ENCODE measurements at places on chromosomes 1 and 21.
A peak's percentile ranks its signal among the peaks of the same experiment; 100 is the strongest.

GRCh38 chr1:233597489-233597901 lies 16.4 kb upstream of the KCNK1 start:
- DNase-seq: no peak

DNA sequence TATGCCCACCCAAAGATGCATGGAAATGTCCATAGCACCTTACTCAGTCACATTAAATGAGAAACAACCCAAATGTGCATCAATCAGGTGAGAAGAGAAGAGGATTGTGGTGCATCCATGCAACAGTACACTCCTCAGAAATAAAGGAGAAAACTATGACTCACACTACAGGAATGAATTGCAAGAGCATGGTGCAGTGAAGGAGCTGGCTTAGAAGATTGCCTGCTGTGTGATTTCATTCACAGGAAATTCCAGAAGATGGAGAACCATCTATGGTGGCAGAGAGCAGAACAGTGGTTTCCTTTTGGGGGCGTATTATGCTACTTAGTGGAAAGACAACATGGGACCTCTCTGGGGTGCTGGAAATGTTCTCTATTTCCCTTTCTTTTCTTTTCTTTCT lies 278.6 kb upstream of the AJAP1 start:
- no peak for DNase-seq

- DNase-seq: no peak
These were observed 180.3 kb upstream of the DMRTA2 start for GRCh38 chr1:50603274-50604271.

- DNase-seq: no peak
These were observed 64.5 kb upstream of the PRRC2C start for GRCh38 chr1:171420810-171421209.

DNA sequence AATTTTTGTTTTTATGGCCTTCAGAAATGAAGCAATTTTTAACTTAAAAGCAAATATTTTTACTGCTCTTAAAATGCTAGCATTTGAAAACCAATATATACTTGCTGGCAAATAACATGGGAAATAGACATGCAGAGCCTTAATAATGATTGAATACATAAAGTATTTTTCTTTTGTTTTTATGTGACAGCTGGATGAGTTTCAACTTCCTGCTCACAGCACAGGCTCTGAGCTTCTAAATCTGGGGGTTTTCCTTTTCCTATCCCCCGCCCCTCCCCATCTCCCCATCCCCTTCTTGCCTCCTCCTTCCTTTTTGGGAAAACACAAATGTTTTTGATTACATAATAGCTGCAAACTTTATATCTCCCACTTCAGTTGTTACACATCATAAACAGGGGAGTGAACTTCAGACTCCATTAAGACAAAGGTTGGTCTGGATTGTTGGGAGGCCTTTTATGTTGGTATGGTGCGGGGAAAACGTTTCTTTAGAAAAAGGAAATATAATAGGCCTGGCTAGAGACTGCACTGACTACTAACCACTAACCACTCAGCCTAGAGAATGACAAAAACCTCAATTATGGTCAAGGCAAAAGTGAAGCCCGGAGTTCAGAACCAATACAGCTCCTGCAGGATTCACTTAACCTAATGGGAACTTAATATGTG lies 116.1 kb upstream of the GORAB start:
- no peak for DNase-seq

DNA sequence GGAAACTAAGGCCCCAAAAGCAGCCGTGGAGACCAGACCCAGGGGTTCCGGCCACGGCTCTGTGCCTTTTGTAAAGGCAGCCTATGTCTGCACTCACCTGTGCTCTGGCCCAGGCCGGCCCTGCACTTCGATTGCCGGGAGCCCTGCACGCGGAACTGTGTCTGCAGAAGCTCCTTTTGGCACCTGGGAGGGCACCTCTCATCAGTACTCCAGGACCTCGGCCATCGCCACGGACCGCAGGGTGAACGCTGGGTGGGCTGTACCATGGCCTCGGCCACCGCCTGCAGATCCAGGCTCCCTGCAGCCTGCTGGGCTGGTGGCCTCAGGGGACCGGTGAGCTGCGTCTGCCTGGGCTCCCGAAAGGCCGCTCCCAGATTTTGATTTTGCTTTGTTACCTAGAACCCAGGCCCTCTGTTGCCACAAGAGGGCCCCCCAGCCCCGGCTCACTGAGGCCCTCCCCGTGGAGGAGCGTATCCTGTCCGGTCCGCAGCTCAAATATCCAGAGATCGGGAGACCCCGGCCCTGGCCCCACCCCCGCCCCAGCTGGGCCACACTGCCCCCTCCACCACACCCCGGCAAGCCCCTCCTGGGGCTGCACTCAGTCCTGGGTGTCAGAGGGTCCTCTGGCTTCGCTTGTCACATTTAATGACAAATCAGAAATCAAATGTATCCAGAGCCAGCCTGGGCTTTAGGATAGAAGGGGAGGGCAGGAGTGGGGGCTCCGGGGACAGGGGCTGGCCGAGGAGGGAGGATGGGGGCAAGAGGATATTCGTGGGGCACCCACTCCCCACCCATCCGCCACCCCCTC lies 60.2 kb upstream of the PDE9A start:
- peak; percentile 40 for DNase-seq

DNA sequence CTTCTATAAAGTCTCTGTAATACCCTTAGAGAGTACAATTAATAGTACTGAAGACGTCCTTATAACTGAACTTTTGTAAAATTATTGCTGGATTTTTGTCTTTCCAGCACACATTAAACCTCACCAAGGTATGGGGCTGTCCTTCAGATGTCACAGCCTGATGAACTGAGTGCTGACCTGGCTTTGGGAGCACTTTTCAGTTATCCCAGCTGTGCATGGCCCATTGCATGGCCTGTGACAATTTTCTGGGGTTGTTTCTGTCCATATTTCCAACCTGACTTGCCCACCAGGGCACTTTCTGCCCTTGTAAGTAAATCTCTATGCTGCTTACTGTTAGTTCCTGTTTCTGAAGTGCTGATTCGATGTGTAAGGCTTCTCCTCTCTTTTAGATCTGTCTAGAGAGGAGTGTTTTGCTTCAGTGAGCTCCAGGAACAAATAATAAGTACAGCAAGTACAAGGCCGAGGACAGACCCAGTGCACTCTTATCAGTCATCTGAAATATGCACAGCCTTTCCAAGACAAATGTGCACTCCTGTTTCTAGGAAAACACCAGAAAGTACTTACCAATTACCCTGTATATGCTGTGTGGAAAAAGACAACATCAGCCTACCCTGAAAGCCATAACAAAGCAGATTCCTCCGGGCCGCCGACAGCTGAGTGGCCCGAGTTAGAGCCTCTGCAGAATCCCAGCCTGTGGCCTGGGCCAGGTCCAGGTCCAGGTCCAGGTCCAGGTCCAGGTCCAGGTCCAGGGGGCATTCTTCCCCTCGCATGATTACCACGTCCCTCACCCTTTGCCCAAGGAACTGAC lies 121.7 kb downstream of the DHRS3 start:
- no peak for DNase-seq

DNA sequence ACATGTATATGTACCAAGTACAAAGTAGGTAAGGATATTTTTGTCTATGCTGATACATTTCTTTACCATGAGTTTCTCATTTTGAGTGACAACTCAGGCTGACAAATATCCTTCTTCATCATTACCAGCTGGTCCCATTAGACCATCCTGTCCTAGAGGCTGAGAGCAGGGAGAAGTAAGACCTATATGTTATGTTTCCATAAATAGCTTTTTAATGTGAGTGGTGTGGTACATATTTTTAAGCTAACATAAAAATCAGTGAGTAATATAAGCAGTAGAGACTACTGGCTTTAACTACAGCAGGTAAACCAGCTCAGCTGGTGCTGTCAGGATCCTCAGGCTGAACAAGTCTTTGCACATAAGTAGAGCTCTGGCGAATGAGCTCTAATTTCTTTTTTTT lies 62.4 kb downstream of the CLEC20A start:
- no peak for DNase-seq

DNA sequence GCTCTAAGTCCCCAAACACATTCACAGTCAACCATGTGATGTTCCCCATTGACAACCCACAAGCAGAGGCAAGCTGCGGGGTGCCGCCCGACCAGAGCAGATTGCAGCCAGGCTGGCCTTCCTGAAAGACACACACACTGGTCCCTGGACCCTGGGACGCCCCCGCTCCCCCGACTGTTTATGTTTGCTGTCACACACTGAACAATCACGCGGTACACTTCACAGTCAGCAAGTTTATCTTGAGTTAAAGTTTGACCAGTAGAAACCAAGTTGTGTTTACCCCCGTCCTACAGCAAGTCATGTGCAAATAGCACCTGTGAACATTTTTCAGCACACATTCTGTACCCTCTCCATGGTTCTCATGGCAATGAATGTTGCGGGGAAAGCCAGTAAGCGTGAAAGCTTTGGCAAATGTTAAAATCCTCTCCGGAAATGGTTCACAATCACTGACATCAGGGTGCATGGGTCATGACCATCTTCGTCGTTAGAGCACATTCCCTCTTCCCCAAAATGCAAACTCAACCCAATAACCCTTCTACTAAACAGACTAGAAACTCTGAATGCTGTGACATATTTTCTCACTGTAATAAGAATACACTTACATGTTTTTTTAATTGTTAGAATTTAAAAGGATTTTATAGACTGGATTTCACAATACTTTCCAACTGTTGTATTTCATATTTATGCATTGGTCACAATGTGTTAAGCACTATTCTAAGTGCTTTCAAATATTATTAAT lies 33.3 kb upstream of the IRF2BP2 start:
- no peak for DNase-seq

DNA sequence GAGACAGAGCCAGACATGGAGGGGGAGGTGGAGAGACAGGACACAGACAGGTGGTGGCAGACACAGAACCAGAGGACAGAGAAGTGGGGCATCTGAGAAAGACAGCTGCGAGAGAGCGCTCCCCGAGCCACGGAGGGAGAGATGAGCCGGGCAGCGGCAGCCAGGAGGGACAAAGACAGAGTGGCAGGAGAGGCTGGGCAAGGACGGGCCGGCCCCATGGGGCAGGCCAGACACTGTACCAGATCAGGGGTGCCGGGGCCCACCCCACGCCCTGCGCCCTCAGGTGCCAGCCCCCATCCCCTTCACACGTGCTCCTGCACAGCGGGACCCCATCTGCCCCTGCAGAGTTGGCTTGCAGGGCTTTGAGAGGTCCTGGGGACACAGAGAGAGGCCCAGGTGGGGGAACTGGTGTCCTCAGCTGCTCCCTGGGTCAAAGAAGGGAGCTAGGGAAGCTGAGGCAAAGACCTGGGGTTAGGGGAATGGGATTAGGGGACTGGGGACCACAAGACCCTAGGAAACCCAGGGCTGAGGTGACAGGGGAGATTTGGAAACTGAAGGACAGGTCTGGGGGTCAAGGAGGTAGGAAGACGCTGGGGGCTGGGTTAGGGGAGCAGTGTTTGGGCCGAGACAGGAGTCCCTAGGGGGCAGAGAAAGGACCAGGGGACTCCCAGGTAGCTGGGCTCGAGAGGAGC lies 643 bp downstream of the FNDC5 start:
- DNase-seq: no peak

DNA sequence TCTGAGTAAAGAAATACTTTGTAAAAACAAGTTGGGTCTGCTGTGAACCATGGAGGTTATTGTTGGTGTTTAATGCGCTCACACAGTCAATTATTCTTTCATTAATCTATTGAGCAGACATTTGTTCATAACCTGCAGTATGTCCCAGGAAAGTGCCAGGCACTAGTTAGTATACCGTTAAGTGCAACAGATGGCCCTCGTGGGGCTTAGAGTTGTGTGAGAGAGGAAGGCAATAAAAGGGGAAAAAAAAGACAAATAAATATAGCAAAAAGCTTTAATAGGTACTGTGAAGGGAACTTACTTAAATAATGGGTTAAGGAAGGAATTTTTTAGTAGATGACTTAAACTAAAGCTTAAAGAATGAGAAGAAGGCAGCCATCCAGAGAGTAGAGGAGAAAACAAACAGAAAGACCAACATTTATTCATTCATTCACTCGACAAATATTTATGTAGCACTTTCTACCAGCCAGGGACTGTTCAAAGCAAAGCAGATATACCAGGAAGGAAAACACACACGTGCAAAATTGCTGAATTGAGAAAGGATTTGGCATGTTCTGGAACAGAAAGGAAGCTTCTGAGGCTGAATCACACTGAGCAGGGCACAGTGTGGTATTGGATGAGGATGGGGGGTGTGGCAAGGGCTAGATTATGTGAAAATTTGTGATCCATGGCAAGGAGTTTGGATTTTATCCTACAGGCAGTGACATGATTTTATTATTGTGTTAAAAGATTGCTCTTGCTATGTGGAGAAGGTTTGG lies 296.1 kb upstream of the SGIP1 start:
- no peak for DNase-seq

DNA sequence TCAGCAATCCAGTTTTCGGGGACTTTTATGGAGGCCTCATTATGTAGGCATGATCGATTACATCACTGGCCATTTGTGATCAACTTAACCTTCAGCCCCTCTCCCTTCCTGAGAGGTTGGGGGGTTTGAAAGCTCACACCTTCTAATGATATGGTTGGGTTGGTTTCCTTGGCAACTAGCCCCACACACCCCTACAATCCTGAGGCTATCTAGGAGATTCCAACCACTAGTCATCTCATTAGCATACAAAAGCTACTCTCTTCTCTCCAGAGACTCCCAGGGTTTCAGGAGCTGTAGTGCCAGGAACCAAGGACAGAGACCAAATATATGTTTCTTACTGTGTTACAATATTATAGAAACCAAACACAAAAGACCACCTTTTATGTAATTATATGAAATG lies 35.2 kb upstream of the ZNF326 start:
- DNase-seq: no peak

- no peak for DNase-seq
These were observed 61.6 kb downstream of the SLX9 start for GRCh38 chr21:45001134-45002095.

DNA sequence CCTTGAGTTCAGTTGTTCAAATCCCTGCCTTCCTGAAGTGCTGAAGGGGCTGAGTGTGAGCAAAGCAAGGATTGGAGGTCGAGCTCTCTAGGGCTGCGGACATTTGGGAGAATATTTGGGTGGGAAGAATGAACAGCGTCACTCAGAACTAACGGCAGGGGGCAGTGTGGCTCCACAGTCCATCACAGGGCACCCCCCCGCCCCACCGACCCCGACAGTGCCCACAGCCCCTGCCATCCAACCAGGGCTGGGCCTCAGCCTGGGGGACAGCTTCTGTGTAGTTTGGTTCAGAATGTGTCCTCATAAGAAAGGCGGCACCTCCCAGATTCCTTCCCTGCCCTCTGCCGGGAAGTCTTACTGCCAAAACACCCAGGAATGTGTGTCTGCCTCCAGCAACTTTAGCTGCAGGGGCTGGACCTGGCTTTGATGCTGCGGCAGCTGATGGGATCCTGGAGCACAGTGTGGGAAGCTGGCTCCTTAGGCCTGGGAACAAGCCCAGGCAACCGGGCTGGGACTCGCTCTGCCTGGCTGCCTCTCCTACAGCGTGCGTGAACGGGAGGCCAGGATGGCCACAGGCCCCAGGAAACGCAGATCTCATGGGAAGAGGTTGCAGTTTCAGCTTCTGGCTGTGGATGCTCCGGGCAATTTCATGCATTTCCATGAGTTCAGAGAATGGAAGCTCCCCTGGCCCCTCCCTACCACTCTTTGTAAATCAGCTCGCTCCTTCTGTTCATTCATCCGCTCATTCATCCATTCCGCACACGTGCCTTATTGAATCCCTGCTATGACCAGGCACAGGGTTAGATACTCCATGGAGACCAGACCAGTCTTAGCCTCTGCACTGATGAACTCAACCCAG lies 104.9 kb upstream of the TMPRSS2 start:
- no peak for DNase-seq

- no peak for DNase-seq
These were observed 20.8 kb upstream of the TLCD4 start for GRCh38 chr1:95096218-95096841.
